ENCODE measurements at places on chromosomes 4 and X. TPM values are rescaled to one million over a fixed set of nuclear protein-coding genes. Genes with fewer than 3 reads are reported as not detected.

- DNase-seq = no peak
Measured at GRCh38 chr4:8575457-8575856, 4.7 kb upstream of the GPR78 start.

GRCh38 chrX:45751156-45751555 is 550.5 kb upstream of the DIPK2B start:
- no peak for DNase-seq

DNA sequence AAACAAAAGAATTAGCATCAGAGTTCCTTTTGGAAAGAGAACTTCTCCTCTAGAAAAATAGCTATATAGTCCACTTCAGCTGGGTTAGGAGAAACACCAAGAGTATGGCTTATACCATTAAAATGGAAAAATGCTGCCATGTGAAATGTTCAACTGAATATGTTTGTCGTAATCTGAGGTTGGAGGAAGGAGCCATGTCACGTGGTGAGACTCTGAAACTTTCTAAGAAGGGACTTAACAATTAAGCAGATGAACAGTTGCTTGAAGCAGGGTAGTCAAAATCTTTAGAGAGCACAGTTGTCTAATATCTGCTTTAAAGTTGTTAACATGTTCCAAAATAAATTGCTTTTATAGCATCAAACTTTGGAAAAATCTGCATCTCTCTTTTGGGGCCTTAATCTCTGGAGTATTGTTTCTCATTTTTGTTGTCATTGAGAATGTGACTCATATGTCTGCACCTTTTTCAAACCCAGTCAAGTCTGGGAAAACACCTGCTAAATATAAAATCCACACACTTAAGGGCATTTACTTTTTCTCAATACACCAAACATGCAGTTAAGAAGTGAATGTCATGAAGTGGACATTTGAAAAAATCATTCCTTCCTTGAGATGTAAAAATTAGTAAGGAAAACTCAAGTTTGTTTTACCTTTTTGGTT is 168.8 kb upstream of the PDE5A start:
- no peak for DNase-seq

- DNase-seq = no peak
Measured at GRCh38 chr4:41625531-41625930, 87.6 kb downstream of the LIMCH1 start.

- DNase-seq = peak; percentile 22
Measured at GRCh38 chrX:133776072-133776471, 209.3 kb downstream of the GPC3 start.

DNA sequence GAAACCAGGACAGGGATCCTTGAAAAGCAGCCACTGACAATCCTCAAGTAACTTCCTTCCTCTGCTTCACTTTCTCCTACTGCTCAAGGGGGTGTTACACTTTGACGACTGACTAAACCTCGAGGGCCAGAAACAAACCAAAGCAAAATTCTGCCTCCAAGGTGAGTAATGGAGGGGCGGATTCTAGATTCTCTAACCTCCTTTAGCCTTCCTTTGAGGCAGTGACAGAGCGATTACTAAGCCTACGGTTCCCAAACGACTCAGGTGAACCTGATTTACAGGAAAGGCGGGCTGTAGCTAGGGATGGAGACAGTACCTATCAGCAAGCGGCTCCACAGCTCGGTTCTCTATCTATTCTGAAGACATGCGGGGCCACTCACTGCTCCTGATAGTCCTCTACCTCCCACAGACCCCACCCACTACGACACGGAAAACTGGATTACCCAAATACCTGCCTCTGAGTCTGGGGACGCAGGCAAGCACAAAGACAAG is 487 bp downstream of the TBCK start:
- no peak for DNase-seq

DNA sequence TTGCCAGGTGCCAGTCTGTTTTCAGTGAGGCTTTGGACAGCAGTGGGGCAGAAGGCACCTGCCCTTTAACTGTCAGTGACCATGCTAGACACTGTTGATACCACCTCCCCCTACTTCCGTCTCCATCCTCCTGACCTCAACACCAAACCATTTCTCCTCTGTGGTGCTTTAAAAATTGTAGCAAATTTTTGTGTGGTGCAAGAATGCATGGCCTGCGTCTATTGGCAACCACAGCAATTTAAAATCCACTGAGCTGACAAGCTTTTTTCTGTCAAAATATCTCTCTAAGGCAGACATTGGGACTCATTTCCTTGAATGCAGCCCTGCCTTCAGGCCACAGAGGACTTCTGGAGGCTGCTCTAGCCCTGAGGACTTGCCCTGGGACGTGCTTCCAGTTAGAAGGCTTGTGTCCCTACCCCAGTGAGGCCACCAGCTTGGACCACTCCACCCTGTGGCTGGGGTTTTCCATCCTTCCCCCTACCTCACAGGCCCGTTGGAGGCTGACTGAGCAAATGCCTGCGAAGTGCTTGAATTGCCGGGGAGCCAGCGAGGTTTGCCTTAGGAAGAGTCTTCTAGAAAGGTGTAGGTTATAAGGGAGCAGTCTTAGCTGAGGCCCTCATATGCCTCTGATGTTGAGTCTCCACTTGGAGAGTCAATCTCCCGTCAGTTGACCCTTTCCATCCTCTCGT is 6.9 kb downstream of the PRRG3 start:
- DNase-seq = no peak

DNA sequence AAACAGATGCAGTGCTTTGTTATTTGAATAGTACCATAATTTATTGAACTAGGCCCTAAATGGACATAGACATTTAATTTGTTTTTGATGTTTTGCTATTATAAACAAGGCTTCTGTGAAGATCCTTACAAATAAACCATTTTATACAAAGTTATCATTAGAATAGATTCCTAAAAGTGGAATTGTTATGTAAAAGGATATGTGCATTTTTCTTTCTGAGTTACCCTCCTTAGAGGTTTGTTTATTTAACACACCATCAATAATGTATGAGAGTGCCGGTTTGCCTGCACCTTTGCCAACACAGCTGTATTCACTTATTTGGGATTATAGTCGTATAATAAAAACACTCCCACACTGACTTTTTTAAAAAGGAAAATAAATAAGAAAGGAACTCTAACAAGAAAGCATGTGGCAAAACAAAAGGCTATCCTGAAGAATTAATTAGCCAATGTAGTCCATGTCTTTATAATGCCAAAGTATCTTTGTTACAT is 84.8 kb downstream of the PAK3 start:
- DNase-seq = no peak

GRCh38 chr4:22999419-22999818 is 306.7 kb downstream of the GBA3 start:
- no peak for DNase-seq

GRCh38 chr4:24570172-24570571 is 14.2 kb downstream of the DHX15 start:
- DNase-seq = no peak

DNA sequence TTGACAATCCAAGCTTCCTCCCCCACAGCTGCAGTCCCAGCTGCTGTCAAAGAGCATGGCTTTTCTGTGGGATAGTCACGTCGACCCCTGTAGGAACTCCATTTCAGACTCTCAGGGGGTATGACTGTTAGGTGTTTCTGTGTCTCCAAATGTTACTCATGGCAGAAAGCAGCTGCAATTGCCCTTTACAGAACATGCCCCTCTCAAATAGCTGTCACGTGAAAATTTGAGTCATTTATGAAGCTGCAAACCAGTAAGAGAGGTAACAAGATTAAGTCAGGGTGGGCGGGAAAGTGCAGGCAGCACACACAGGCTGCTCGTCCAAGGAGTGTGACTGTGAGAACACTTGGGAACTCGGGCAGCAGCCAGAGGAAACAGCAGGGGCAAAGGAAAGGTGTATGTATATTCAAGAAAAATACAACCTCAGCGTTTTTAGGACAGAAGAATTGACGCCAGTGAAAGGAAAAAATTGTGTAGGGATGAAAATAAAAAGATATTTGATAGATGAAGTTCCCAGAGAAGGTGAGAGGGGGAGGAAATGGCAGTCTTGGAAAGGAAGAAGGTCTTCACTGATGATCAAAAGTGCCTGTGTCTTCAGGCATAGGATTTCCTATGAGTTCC is 66.5 kb upstream of the TMEM184C start:
- no peak for DNase-seq

- no peak for DNase-seq
Measured at GRCh38 chr4:16513876-16514275, 287.6 kb upstream of the TAPT1 start.

- DNase-seq = no peak
Measured at GRCh38 chr4:38989487-38989886, 42.7 kb downstream of the TMEM156 start.

GRCh38 chr4:137267024-137267423 is 265.3 kb downstream of the PCDH18 start:
- no peak for DNase-seq

GRCh38 chrX:123797543-123798447 is 62.1 kb upstream of the XIAP start:
- no peak for DNase-seq

GRCh38 chr4:82833696-82834313 is 35.2 kb upstream of the SCD5 start:
- no peak for DNase-seq

DNA sequence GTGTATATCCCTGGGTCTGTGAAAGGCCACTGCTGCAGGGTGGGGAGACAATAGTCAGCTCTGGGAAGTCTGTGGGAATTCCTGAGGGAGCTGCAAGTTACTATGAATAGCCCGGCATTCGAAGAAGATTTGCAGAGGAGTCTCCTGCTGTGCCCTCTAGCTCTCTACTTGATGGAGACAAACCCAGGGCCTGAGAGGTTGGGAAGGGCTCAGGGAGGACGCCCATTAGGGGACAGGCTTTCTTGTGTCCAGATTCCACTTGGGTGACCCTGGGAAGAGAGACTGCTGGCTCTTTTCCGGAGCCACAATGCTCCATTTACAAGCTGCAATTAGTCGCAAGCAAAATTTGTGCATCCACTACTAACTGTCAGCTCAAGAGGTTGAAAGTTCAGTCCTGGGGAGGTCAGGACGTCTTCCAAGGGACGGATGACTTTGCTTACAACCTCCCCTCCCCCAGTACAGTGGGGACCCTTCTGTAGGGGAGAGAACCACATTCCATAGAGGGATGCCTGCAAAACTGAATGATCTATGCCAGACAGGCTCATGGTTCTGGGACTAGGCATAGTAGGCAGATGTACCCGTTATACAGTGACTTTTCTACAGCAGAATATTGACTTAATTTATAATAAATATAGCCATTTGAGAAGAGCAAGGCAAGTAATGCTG is 48.2 kb upstream of the PHOX2B start:
- DNase-seq = peak; percentile 6

DNA sequence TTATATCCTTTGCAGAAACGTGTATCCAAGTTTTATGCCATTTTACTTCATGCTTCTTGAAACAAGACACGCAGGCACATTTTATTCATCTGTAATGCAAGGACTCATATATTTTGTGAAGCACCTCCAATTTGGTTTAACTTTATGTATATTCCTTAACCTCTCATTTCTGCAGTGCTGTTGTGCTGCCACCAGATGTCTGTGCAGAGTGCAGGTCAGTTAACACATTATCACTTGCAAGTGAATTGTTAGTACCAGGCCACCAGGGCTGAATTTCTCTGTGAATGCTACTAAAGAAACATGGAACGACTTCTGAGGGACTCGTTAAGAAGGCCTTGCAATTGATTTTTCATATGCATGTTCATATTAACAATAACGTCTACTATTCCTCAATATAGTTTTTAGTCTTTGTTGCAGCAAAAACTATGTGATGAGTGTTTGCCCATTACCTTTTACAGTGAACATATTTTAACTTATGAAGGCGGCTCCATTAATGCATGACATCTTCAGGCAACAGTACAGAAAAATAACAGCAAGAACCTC is 770.3 kb downstream of the NLGN4X start:
- DNase-seq = peak; percentile 3

- DNase-seq = no peak
Measured at GRCh38 chr4:124610211-124610610, 102.3 kb downstream of the ANKRD50 start.

DNA sequence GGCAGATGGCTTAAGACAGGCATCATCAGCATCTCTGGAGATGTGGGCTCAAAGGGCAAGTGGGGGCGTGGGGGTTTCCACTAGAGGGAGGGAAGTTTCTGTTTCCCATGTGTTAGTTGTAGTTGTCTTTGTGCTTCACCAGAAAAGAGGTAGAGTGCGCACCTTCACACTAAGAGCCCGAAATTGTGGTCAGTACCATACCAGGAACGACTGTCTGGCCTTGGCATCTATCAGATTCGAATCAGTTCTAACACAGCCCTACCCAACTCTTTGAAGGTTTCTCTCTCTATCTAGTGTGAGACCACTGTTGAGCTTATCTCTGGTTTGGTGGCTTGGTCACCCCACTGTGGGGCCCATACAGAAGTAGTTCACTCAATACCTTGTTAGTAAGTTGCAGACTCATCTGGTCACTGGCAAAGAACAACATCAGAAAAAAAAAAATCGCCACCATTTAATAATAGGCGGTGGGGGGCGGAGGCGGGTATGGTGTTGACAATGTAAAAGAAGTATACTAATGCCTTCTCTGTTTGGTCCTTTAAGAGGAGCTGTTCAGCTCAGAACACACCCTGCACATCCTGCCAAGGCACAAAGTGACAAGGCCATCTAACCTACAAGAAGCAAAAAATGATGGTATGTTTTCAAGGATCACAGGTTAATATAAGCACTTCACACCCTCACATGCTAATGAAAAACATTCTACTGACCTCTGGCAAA is 71.1 kb downstream of the NYX start:
- DNase-seq = no peak

- no peak for DNase-seq
Measured at GRCh38 chrX:37818031-37818430, 29.3 kb downstream of the DYNLT3 start.

DNA sequence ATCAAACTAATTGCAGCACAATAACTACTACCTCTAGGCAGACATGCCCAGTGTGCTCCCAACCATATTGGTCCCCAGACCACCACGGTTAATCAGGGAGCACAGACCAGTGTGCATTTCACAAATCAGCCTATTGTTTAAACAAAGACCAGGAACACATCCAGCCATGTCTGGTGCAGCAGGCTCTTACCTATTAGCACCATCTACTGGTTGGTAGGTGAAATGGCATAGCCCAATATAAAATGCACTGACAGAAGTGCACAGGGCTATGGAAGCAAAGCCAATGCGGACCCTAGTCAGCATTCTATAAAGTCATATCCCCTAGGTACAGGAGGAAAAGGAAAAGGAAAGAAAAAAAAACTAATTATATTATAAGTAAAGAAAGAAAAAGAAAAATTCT is 15.5 kb upstream of the CYLC1 start:
- DNase-seq = peak; percentile 2

GRCh38 chrX:148611993-148612392 is 111.6 kb downstream of the AFF2 start:
- DNase-seq = no peak

GRCh38 chr4:15683143-15683495 is 1.5 kb downstream of the FAM200B start:
- DNase-seq = no peak

- DNase-seq = no peak
Measured at GRCh38 chr4:17773135-17773698, 8.2 kb downstream of the FAM184B start.

The FABP2 gene
- total RNA-seq = not detected

The CXCL6 gene
- total RNA-seq = 0.15 TPM

The PDGFRA gene
- total RNA-seq = 3.4 TPM

The STK32B gene
- 0.56 TPM for total RNA-seq

The HS3ST1 gene
- total RNA-seq = 0.44 TPM

The SLC25A53 gene
- 4.4 TPM for total RNA-seq

The TLR3 gene
- total RNA-seq = not detected

The GCNA gene
- total RNA-seq = 3.0 TPM

The NDST4 gene
- total RNA-seq = not detected

The VCX3A gene
- not detected for total RNA-seq

The VEGFD gene
- total RNA-seq = 0.56 TPM

The RAB40A gene
- total RNA-seq = 0.36 TPM

The CT45A7 gene
- total RNA-seq = not detected

The CCNA2 gene
- total RNA-seq = 11.4 TPM

The ACE2 gene
- not detected for total RNA-seq

The EGF gene
- total RNA-seq = 15.0 TPM

The LPAR4 gene
- 2.7 TPM for total RNA-seq

The ETDB gene
- not detected for total RNA-seq

The SATL1 gene
- total RNA-seq = 0.15 TPM

Measured in endothelial cell (in vitro differentiated cells).